ENCODE measurements at places on chromosomes 1 and 21.
A peak's percentile ranks its signal among the peaks of the same experiment; 100 is the strongest.

DNA sequence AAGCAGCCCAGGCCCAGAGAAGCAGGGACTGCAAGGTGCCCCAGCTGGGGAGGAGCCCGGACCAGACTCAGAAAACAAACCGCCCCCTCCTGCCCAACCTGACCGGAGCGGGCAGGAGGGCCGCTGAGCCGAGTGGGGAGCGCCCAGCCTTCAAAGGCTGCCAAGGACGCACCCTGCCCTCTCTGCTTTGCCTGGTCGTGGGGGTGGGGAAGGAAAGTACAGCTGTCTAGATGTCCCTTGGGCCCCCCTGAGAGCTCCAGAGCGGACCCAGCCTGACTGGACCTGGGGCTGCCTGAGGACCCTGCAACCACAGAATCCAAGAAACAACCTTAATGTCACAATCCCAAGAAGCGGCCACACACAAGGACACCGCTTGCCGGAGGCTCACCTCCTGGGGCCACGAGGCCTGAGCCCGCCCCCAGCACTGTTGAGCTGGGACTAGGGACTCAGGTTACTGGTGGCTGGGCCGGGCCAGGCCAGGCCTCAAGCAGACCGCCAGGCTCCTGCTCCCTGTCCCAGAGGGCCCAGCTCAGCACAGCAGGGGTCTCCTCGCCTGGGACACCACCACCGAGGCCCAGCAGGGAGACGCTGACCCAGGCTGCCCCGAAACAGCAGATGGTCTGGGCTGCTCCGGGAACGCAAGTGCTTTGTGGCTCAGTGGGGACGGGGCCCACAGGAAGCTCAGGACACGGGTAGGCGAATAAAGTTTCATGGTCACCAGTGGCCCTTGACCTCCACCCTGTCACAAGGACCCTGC lies 1.4 kb downstream of the DVL1 start:
- DNase-seq = no peak

DNA sequence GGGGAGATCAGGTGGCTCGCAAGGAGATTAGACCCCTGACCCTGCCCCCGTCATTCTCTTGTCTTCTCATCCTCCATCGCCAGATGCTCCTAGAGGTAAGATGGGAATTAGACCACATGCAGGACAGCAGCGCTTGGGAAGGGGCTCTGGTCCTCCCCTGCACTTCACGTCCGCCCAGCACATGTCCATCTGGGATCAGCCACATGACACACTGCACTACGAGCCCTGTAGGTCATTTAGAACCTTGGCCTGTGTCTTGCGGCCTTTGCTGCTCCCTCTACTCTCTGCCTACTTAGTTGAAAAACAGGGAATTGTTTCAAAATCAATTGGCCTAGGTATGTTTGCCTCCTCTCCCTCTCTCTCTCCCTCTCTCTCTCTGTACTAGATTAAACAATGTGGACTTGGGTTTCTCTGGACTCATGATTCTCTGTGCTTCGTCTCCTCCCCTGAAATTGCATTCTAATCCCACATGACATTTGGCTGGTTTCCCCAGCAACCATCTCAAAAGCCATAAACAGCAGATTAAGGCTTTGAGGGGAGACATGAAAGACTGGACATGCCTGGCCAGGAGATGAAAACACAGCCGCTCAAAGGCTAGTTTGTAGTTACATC lies 3.8 kb upstream of the NCMAP start:
- peak; percentile 20 for DNase-seq

DNA sequence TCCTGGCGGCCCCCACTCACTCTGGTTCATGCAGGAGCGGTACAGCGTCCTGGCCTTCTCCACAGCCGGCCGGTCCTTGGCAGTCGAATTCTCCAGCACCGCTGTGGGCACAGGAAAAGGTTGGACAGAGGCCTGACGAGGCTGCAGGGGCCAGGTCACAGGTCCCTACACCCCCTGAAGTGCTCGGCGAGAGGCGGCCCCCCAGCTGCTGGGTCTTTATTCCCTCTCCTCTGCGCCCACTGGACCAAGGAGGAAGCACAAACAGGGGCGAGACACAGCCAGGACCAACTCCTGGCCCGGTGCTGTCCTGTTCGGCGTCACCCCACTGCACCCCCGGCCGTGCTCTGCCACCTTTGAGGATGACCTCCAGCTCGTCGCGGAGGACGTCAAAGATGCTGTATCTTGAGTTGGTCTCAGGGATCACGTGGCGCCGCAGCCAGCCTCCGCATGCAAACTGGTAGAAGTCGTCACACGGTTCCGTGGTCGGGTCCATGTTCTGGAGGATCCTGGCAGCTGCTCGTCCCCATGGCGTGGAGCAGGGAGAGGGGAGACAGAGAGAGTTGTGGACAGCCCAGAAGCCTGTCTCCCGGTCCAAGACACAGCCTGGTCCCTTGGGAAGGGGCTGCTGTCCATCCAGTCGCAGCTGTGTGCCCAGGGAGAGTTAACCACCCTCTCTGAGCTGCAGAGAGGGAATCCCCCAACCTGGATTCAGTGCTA lies 22.9 kb downstream of the PRXL2B start:
- DNase-seq = no peak

DNA sequence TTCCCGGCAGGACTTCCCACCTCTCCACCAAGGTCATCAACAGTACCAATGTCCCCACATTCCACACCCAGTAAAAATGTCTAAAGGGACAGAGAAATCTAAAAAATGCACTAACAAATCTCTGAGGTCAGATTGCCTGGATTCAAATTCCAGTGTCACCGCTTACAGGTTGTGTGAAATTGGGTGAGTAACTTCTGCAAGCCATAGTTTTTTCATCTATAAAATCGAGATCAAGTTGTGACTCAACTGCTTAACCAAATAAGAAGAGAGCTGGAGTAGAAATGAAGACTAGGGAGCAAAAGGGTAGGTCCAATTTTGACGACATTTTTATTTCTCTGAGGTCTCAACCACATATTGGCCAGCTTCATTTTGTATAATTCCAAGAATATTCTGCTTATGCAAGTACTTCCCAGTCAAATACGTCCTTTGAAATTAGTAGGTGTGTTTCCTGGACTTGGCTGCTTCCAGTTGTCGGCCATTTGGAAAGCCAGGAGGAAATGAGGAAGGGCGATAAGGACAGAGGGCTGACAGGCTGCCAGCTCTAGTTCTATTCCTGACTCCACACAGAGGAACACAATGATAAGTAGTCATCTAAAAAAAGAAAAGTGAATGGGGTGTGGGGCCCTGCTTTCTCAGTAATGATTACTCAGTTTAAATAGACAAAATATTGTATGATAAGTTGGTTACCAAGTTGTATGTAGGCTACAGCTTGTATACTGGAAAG lies 57.7 kb upstream of the ZC3H11B start:
- DNase-seq = no peak

Data from CD4-positive, alpha-beta T cell (primary cell).